ENCODE measurements at places on chromosomes 3 and 15.
A peak's percentile ranks its signal among the peaks of the same experiment; 100 is the strongest.

DNA sequence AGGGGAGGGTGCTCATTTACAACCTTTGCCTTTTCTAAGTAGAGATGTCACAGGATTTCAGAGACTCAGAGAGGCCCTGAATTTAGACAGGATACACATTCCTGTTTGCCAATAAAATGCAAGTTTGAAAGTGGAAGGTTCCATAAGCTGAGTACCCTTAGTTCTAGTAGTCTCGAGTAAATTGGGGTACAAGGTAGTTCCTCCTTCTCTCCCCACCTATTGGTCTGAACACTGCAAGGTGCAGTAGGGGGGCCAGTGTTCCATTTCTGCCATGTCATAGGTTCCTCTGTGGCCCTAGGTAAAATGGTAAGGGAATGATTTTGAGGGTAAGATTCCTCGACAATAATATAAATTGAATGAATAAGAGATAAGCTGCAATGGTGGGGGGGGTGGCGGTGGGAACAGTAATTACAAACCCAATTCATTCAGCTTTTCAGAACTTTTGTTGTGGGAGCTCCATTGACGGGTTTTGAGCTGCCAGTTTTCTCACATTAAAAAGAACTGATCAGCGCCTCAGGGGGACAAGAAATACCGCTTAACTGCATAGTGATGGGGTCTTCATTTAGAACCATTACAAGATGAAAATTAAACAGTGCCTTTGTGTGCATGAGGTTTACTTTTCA is 5.9 kb downstream of the SOX2 start:
- DNase-seq: peak; percentile 68

GRCh38 chr3:133573054-133573628 is 345 bp upstream of the CDV3 start:
- DNase-seq: no peak

- DNase-seq: no peak
Observed at GRCh38 chr3:170642882-170643601, 57.2 kb upstream of the SLC7A14 start.

- DNase-seq: no peak
Observed at GRCh38 chr3:52249683-52250082, 4.1 kb downstream of the PPM1M start.

DNA sequence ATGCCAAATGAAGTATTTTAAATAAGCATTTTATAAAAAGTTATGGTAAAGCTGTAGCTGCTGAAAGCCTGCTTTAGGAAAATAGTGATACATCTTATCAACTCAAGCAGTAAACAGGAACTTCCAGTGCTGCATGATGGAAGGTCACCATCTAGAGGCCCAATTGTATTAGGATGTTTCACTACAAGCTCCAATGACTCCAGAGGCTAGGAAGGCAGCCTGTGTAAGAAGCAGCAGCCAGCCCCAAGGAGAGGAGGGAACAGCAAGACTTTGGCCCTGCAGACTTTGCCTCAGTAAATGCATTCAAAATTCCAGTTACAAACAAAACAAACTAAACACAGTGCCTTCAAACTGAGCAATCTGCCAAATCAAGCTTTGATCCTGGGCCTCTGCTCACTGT is 32.1 kb downstream of the ILDR1 start:
- DNase-seq: no peak

- no peak for DNase-seq
Observed at GRCh38 chr15:91609966-91610365, 243.5 kb upstream of the SLCO3A1 start.

DNA sequence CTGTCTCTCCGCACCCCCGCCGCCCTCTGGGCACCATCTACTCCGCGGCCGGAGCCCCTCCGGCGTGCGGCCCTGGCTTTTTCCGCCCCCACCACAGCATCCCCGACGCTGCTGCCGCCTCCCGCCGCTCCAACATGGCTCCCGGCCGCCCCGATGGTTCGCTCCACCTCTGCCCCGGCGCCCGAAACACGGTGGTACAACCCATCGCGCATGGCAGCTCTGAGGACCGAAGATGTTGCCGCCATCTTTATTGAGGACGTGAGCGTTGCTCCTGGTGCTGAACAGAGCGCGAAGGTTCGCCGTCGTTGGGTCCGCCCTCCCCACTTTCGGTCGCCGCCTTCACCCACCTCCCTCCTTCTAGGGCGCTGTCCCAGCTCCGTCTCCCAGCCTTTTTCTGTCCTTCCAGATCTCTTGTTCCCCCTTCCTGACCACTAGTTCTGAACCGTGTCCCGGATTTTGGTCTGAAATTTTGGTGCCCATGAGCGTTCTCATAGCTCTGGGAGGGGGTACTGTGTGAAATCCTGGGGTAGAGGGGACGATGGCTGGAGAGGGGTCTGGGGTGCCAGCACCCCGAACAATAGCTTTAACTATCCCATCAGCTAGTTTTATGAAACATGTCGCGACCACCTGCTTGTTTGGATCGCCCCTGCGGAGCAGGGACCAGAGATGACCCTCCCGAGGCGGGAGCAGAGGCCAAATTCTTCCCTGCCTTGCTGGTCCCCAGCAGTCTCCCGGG is at the start of gene CELSR3:
Gene CELSR3, minus strand, starts transcription at position 134 of the 736 bp plus-strand sequence. CDS start 252 bp downstream, outside the sequence.
- DNase-seq: peak; percentile 89

- peak; percentile 26 for DNase-seq
Observed at GRCh38 chr15:45084163-45084562, 29.8 kb downstream of the DUOX2 start.

- DNase-seq: no peak
Observed at GRCh38 chr3:48190911-48191310, 2.7 kb upstream of the CDC25A start.

- DNase-seq: no peak
Observed at GRCh38 chr3:40914475-40914874, 284.8 kb upstream of the CTNNB1 start.

- DNase-seq: peak; percentile 12
Observed at GRCh38 chr15:59548501-59549226, 62.9 kb upstream of the GCNT3 start.

GRCh38 chr3:43959498-43960447 is 269.0 kb downstream of the ABHD5 start:
- no peak for DNase-seq

- no peak for DNase-seq
Observed at GRCh38 chr3:47580481-47580880, 1.8 kb upstream of the CSPG5 start.

DNA sequence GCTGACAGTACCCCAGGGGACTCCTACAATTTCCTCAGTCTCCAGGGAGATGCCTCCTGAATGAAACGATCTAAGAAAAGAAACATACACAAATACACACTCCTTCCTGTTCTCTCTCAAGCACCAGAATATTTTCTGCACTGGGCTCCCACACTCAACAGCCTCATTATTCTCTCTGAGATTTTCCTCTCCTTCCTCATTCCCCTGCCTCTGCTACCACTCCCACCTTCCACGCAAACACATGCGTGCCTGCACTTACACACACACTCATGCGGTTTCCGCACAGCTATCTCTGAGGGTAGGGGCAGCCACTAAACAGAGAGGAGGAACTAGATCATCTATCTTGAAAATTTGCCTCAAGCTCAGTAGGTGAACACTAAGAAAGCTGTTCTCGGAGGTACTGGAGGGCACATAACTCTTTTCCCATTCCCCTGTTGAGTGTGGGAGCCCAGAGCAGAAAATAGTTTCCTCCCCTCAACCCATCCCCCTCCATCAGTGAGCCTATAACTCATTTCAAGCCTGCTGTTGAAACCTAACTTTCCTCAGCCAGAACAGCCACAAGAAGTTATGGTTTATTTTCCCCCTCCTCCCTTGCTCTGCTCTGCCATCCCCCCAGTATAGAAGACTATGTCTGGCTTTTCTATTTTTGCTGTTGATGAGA is 30.5 kb upstream of the TIPARP start:
- DNase-seq: no peak

DNA sequence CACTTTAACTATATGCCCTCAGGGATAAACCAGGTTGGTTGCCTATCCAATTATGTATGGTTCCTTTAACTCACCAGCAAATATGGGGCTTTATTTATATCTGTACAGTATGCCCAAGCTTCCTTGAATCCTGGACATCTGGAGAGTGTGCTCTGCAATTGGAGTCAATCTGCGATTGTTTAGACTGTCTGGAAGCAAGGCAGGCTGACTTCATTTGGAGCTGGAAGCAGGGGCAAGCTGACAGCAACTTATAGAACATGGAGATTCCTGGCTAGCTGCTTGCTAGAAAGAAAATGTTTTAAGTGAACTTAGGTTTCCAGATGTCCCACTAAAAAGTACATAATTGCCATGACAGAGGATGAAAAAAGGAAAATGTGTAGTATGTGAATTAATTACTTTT is 63.7 kb upstream of the TPRG1 start:
- DNase-seq: no peak

DNA sequence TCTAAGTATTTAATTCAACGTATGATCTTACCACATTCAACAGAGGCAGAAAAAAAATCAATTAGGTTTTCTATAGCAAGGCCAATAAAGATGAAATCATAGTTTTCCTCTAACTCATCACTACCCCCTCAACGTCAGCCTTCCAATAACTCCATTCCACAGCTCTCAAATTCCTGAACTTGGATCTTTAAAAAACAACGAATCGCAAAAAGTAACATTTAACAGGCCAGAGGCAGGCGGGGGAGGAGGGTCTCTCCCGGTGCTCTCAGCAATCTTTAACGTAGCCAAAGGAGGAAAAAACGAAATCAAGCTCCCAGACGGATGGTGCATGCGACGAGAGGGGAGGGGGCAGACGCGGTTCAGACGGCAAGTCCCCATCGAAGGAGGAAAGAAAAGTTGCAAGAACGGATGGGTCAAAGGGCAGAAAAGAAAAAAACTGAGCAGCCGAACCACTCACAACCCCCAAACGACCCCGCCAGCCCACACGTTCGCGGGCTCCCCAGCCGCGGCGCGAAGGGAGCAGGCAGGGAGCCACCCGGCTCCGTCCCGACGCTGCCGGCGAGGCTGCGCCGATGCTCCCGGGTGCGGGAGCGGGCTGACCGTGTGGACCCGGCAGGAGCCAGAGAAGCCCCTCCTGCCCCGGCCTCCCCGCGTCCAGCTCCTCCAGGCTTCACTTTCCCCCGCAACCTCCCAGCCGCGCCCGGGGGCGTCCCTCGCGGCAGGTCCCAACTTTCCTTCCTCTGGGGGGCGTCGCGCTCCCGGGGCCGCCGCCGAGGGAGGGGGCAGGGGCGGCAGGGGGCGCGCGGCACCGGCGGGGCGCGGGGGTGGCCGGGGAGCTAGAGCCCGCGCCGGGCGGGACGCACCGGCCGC is 703 bp downstream of the PEAK1 start:
- DNase-seq: peak; percentile 10

DNA sequence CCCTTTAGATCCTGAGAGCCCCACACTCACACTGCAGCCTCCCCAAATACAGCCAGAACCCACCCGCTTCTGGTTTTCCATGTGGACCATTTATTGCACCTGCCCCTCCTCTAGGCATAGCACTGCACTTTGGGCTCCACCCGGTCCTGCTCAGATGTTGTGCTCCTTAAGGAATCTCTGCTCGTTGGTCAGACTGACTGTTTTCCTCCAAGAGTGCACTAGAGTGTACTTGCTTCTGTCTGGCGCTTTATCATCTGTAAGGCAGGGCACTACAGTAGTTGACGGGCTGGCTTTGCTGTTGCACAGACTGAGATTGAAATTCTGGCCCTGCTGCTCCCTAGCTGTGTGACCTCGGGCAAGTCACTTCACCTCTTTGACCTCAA is 124.1 kb downstream of the CACNA1D start:
- no peak for DNase-seq

GRCh38 chr15:69161079-69161877 is 843 bp downstream of the GLCE start:
- DNase-seq: peak; percentile 35

DNA sequence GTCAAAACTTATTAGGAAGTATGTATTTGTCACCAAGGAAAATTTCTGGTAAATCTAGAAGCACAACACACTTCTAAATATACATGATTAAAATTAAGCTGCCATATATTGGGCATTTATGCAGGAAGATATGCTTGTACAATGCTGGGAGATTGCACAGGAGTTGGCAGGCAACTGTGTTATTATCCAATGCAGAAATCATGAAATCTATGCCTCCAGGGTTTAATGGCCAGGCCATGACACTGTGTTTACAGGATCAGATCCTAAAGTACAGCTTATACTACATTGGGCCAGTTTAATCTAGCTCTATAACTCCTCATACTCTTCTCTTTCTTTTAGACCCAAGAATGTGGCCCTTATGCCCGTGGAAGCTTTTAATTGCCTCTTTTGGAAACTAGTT is 391.4 kb upstream of the DPH6 start:
- no peak for DNase-seq

DNA sequence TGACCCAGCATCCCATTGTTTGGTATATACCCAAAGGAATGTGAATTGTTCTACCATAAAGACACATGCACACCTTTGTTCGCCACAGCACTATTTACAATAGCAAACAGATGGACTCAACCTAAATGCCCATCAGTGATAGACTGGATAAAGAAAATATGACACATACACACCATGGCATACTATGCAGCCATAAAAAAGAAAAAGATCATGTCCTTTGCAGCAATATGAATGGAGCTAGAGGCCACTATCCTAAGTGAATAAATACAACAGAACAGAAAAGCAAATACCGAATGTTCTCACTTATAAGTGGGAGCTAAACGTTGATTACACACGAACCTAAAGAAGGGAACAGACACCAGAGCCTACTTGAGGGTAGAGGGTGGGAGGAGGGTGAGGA is 11.4 kb upstream of the USF3 start:
- no peak for DNase-seq
